Fibroblast of lung (primary cell): ENCODE measurements at places on chromosomes 7 and 10. TPM values are rescaled to one million over a fixed set of nuclear protein-coding genes. Genes with fewer than 3 reads are reported as not detected.

DNA sequence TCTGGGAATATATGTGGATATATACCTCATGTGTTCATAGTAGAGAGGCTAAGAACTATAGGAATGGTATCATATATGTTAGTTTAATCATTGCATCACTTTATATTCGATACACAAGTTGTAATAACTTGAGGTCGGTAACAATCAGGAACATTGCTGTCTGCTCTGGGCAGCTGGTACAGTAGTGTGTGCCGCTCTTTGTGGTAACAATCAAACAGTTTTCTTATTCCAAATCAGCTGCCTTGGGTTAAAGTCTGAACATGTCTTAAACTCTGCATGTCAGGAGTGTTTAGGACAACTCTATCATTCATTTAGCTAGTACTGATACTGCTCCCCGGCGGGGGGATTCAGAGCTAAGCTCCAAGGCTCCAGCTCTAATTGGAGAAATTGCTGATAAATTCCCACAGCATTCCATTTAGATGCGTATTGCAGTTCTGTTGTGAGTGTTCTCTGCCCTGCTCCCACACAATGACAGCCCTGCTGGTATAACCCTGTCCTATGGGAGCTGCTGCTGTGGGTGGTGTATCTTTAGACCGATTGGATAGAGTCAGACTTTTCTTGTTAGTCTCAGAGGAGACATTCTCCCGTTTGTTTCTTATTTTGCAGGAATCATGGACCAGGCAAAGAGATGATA is 707.5 kb upstream of the FZD8 start:
- DNase-seq = peak; percentile 29

DNA sequence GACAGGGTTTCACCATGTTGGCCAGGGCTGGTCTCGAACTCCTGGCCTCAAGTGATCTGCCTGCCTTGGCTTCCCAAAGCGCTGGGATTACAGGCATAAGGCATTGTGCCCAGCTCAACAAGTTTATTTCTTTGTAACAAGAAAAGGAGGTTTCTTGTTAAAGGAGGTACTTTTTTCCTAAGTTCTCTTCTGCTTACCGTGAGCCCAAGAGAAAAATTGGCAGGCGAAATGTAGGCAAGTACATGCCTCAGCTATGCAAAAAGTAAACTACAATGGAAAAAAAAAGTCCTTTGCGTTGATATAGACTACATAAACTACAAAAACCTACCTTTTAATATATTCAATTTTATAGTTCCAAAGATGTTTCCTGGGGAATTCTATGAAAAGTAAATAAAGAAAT is 122.6 kb downstream of the DKK1 start:
- peak; percentile 53 for DNase-seq

DNA sequence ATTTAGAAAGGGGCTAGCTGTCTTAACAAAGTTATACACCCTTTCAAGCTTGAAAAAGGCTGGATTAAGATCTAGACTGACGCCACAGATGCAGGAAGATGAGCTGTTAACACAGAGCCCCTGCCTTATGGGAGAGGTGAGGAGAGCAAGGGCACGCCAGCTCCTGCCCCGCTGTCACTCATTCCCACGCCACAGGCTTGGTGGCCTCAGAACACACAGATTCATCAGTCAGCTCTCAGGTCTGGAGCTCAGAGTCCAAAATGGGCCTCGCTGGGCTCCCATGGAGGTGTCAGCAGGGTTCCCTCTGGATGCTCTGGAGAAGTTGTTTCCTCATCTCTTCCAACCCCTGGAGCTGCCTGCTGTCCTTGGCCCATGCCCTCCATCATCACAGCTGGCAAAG is 554.2 kb downstream of the TCERG1L start:
- DNase-seq = no peak

- peak; percentile 80 for DNase-seq
Observed at GRCh38 chr10:104342941-104343411, 4.7 kb upstream of the ITPRIP start.

GRCh38 chr10:103445767-103446567 is 6.2 kb downstream of the CALHM2 start:
- DNase-seq = peak; percentile 81

DNA sequence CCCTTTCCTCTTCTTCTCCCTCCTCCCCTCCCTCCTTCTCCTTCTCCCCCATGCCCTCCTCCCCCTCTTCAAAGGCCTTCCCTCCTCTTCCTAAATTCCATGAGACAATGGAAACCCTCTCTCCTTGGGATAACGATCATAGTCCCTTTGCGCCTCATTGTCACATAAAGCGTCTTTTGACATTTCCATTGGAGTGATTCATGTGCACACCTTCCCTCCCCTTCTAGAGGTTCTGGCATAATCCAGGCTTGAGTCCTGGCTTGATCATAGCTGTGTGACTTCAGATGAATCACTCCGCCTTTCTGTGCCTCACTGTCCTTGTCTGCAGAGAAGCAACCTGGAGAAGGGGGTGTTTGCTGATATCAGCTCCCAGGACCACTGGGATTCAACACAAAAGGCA is 204.2 kb downstream of the TNS3 start:
- no peak for DNase-seq

GRCh38 chr7:34675749-34676374 is 17.8 kb downstream of the NPSR1 start:
- DNase-seq = peak; percentile 11

DNA sequence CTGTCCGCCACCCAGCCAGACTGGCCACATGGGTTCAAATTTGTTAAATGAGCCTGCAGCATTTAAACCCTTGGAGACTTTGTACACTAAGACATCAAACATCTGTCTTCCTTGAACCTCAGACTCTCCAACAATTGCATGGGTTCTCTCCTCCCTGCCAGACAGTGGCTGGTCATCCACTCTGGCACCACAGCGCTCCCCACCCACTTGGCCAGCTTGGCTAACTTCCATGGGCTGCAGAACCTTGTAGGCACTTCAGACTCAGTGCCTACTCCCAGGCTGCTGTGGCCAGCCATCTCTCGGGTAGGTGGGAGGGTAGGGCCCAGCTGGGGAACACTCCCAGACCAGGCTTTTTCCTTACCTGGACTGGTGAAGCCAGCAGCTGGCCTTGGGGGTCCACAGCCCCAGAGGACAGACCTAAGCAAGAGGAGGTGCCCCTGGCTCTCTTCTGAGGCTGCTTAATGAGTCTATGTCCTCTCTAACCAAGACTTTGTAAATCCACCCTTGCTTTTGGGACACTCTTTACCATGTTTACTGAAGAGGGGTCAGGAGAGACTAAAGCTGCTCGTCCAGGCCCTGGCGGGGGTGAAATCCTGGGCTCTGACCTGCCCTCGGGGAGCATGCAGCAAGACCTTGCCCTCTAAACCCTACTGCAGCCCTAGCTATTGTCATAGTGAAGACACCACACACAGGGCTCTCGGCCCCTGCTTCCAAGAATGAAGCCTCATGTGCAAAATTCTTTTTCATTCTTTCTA is 82.7 kb downstream of the ARHGAP22 start:
- DNase-seq = no peak

- no peak for DNase-seq
Observed at GRCh38 chr7:20347680-20348079, 17.0 kb downstream of the ITGB8 start.

- DNase-seq = peak; percentile 59
Observed at GRCh38 chr7:23893942-23894891, 184.2 kb downstream of the STK31 start.

DNA sequence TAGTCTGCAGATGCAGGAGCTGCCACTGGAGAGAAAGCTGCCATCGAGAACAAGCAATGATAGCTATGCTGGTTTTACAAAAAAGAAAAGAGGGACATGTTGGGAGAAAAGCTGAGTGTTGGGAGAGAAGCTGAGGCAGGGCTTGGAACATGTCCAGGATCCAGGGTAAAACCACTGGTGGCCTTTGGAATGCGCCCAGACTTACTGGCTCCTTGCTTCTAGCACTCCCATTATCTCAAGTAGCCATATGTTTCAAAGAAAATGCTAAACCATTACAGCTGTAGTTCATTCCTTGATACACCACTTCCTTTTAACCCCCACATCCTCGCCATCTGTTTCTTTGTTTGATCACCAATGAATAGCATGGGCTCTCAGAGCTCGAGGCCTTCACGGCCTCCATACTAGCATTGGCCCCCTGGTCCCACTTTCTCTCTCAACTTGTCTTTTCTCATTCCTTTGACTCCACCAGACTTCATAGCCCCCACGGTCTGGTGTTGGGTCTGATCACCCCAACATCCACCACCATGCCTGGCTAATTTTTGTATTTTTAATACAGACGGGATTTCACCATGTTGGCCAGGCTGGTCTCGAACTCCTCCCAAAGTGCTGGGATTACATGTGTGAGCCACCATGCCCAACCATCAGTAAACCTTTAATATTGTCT is 23.8 kb upstream of the PLAC9 start:
- no peak for DNase-seq

- no peak for DNase-seq
Observed at GRCh38 chr7:96701258-96701657, 8.4 kb downstream of the SEM1 start.

GRCh38 chr7:25795824-25796235 is 356.2 kb upstream of the NFE2L3 start:
- DNase-seq = peak; percentile 18

DNA sequence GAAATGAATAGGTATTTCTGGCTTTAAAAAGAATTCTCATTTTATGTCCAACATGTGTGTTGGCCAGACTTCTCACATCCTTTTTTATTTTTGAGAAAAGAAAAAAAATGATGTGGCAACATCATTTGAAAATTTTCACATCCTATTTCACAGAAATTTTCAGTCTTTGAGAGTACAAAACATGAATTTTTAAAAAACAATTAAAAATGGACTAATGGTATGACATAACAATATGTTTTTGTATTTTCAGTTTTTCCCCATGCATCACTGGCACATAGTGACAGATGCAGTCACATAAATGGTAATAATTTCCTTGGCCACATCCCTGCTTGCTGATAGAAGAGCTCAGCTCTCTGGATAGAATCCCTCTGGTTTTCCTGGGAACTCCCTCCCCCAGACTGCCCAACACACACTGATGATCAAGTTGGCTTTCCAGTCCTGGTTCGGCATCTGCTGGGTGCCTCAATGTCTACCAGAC is 188.5 kb upstream of the AGR3 start:
- no peak for DNase-seq

DNA sequence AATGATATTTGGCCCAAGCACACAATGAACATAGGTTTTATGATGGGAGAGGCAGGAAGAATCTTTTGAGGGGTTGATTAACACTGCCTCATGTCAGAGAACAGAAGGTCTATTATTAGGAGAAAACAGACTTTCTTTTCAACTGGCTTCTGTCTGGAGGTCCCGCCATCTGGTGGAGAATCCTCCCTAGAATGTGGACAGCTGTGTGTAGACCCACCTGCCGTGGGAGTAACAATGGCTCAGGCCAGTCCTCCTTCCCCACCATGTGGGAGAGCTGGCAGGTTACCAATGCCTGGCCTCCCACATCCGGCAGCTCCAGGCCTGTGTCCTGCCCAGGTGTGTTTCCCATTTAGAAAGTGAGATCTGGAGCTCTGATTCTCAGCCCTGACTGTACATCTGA is 70.4 kb upstream of the AOAH start:
- no peak for DNase-seq

DNA sequence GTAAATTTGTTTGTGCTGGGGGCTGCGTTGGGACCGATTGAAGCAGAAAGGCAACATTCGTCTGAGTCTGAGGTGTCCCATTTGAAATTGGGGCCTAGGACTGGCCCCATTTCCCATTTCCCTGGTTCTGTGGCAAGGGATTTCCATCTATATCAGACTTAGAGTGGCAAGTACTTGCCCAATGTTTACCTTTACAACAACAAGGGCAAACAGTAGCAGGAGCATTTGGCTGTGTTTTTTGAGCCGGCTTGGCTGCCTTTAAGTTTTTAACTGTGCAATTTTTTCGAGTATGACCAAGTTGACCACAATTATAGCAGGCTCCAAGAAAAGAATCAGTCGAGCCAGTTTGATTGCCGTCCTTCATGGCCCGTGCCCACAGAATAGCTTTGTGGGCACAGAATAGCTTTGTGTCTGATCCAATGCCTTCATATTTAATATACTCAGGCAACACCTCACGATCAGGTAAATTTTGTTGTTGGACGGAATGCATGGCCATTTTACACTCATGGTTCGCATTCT is 4.7 kb upstream of the CYP17A1 start:
- no peak for DNase-seq

GRCh38 chr7:70886547-70886946 is 245.4 kb upstream of the GALNT17 start:
- no peak for DNase-seq

- no peak for DNase-seq
Observed at GRCh38 chr7:75820688-75821087, 7.1 kb upstream of the CCL24 start.

Gene CTNNA3
- total RNA-seq = under 0.01 TPM in 1 of 2 replicates, not detected in the other

Gene ZNF727
- total RNA-seq = 1.5 and 6.4 TPM in 2 replicates

Gene ZNF503
- total RNA-seq = 7.1 and 8.2 TPM in 2 replicates

Gene ZFYVE27
- 16.9 and 22.1 TPM in 2 replicates for total RNA-seq

Gene CCNY
- total RNA-seq = 34.7 and 38.5 TPM in 2 replicates

Gene PON3
- total RNA-seq = under 0.01 TPM in 2 replicates

Gene SPDYE11
- total RNA-seq = not detected in 2 replicates

Gene EGFR
- 36.0 and 55.3 TPM in 2 replicates for total RNA-seq
